ENCODE measurements at places on chromosomes 4 and X.

DNA sequence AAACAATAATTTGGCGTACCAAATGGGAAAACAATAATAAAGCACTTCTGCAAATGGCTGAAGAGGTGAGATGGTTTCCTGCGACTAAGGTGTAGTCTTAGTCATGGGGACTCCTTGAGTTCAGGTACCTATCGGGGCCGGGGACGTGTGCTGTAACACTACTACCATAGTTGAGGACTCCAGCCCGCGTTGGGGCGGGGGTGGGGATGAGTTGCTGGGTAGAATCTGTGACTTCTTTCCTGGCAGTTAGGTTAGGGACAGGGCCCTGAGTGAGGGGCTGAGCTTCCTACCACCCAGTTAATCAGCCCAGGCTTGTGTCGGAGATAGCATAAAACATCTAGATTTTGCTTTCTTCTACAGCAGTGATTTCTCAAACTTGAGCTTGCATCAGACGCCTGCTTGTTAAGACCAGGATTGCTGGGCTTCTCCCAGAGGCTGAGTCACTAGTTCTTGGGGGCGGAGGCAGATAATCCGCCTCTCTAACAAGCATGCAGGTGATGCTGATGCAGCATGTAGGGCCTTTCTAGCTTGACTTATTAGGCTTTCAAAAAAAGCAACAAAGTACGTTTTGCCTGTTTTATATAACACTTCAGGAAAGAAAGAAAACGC is 30.2 kb downstream of the RBBP7 start:
- no peak for DNase-seq

DNA sequence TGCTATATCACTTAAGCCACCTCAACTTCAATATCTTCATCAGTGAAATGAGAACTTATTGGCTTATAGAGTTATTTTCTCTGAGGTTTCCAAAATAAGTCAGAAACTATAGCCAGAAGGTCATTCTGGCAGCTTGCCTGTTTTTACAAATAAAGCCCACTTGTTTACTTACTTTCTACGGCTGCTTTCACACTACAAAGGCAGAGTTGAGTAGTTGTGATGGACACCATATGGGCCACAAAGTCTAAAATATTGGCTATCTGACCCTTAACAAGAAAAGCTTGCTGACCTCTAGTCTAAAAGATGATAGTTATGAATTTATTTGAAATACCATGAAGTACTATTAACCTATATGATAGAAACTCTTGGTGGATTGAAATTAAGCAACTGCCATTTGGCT is 67.3 kb upstream of the ATOH1 start:
- DNase-seq: no peak

- DNase-seq: no peak
These were observed 58.4 kb downstream of the RXFP1 start for GRCh38 chr4:158580064-158580463.

DNA sequence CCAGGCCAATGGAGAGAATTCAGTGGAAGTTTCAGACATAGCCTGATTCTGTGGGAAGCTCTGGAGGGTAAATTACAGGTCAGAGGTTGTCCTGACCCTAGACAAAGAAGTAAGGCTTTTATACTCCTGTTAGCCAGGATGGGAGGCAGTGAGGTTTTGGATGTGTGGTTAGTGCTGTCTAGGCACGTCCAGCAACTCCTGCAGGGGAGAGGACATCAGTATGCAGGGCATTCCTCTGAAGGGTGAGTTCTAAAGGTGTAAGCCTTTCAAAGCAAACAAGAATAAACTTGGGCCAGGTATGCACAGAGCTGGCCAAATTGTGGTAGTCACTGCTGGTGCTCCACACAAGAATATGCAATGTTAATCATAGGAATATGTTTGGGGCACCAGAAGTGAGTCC is 562.5 kb downstream of the CCSER1 start:
- DNase-seq: no peak

GRCh38 chr4:109266236-109266635 is 36.2 kb downstream of the COL25A1 start:
- no peak for DNase-seq

GRCh38 chr4:184273166-184274147 is 55.8 kb upstream of the ENPP6 start:
- no peak for DNase-seq

- no peak for DNase-seq
These were observed 116.4 kb downstream of the RAP1GDS1 start for GRCh38 chr4:98377559-98377958.

- no peak for DNase-seq
These were observed 648.7 kb upstream of the DIPK2B start for GRCh38 chrX:45849261-45849862.

GRCh38 chrX:24561121-24561520 is 86.0 kb downstream of the PCYT1B start:
- no peak for DNase-seq

DNA sequence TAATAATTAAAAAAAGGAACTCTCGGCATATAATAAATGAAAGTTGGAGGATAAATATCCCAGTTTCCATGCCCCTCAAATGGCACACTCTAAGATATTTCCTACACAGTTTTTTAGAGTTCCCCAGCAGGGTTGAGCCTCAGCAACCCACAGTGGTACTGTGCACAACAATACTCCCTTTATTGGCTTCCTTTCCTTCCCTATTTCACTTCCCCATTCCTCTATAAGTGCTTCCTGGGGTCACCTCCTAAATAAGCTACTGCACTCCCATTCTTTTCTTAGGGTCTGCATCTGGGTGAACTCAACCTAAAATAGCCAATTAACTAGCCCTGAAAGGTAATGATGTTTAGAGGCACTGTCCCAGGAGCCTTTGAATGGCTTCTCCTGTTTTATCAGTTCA is 76.4 kb upstream of the NHS start:
- DNase-seq: no peak

DNA sequence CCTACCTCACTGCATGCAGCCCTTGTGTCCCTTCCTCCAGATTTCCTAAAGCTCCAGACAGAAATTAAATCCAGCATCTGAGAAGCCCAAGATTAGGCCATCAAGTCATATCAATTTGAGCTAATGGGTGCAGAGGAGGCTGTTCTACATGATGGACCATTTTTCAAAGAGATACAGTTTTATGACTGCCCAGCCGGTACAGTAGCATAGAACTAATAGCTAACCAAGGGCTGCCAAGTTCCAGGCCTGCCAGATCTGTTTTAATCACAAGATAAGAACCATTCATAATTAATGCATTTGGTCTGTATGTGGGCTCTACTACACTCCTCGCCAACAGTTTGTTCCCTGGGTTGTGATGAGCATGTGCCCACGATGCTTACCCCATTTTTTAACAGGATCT is 73.9 kb upstream of the PLAC1 start:
- no peak for DNase-seq

GRCh38 chrX:94831364-94831763 is 1157.4 kb downstream of the FAM133A start:
- DNase-seq: no peak

GRCh38 chrX:11040996-11041395 is 70.1 kb upstream of the HCCS start:
- DNase-seq: no peak

DNA sequence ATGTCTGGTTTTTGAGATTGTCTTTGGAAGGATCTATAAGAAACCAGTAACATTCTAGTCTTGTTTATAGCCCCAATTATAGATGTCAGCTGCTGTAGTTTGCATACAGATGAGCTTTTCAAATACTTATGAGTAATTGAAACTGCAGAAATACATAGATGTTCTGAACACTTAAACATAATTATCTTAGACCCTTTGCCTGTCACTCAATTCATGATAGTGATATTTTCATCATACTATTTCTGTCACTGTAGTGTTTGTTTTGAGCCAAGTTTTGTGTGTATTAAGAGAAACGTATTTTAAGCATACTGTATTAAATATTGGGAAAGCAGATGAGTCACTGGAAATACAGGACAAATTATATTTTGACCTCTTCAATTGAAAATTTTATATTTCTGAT is 69.8 kb upstream of the SMARCA5 start:
- no peak for DNase-seq

DNA sequence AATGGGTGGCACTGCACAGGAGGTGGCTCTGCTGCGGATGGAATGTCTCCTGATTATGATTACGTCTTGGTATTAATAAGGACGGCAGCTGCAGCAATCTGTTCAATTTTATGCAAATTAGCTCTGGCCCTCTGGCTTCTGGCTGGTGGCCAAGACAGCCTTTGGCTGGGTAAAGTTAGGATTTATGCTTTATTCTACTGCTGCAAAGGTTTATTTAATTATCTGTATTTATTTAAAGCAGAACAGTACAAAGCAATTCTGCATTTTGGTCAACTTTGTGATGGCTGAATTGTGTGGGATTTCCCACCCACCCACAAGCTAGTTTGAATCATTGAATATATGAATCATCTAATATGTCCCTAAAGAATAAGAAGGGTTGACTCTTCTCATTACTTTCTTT is 745.6 kb upstream of the FAM241A start:
- no peak for DNase-seq

DNA sequence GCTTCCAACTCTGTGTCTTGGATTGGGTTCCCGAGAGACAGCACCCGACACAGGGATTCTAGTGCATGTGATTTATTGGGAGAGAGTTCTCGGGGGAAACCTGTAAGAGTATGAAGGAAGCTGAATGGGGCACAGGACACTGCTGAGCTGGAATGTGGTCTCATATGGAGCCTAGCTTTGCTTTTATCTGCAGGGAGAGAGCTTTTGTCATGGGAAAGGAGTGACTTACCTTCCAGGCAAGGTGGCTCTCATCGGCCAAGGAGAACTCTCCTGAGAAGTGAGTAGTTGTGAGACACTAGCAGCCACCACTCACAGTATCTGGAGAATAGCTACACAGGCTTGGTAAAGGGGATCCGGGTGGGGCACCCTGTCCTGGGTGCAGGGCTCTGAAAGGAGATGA is 124.5 kb downstream of the NHS start:
- DNase-seq: no peak

- DNase-seq: no peak
These were observed 34.4 kb downstream of the BST1 start for GRCh38 chr4:15737255-15737654.

DNA sequence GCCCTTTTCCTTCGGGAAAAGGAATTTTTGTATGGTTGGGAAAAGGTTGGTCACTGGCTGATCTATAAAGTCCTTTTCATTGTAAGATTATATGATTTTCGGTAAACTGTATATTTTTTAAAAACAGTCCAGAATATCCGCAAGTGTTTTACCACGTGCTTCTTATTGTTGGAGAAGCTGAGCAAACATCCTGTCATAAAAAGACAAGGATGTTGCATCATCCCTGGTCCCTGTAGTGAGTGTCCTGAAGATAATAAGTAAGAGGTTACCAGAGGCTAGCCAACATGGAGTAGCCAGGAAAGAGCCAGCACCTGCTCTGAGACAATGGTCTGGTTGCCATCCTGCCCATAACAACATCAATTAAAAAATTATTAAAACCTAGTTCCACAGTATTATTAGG is 5.1 kb downstream of the CXCL9 start:
- no peak for DNase-seq

DNA sequence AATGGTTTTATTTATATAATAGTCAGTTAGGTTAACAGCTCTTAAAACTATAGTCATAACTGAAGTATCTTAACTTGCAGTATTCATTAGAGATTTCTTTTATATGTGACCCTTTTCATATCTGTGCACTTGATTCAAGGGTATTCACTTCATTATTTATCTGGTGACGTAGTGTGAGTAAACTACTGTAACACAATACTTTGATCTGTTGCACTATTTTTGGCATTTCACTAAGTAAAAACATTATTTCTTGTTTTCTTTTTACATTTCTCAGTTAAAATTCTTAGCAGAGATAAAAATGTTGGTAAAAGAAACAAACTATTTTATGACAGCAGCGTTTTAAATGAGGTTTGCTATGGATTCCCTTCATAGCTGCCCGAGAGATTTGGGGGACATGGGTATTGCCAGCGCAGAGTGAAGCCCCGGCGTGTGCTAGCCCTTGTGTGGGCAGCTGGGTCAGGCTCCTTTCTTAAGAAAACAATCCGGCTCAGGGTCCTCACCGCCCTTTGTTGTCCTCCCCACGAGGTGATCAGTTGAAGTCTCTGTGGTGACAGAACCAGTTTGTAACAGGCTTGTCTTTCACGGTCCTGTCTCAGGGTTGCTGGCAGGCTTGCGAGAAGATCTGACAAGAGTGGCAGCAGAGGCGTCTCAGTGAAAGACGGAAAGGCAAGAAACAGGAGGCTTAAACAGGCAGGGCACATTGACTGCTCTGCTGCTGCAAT is 293.4 kb downstream of the BMPR1B start:
- DNase-seq: no peak

DNA sequence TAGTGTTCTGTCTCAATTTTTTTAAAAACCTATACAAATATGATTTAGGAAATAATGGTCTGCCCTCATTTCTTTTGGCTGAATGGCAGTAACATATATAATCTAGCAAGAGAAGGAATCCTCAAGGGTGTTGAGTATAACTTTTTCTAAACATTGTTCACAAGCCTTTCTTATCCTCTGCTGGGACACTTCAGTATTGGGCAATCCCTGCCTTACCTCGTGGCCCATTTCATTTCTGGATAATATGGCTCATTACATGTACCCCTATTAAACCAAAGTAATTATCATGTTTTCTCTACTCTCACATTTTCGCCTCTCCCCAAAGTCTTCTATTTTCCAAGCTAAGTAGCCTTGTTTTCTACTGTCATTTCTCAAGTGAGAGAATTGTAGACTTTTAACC is 110.8 kb upstream of the STIM2 start:
- DNase-seq: no peak

DNA sequence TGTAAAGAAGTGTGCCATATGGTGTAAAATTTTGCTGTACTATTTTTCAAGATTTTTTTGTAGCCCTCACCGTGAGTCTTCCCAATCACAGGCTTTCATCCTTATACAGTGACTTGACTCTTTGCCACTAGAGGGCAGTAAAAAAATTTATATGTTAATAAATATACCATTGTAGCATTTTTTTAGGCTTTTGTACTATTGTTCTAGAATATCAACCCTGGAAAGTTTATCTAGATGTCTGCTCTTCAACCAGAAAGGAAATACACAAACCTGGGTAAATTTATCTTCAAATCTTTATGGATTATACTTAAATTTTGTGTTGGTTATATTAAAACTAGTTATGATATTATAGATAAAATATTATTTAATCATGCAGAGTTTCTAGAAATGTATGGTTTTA is 235.3 kb downstream of the TENM3 start:
- DNase-seq: no peak

- DNase-seq: no peak
These were observed 367.8 kb upstream of the SLC7A11 start for GRCh38 chr4:138609943-138610350.

All from hypothalamus (tissue), 51 donors.